ENCODE measurements at places on chromosomes 2 and 18. TPM values are rescaled to one million over a fixed set of nuclear protein-coding genes. Genes with fewer than 3 reads are reported as not detected.
A peak's percentile ranks its signal among the peaks of the same experiment; 100 is the strongest.

DNA sequence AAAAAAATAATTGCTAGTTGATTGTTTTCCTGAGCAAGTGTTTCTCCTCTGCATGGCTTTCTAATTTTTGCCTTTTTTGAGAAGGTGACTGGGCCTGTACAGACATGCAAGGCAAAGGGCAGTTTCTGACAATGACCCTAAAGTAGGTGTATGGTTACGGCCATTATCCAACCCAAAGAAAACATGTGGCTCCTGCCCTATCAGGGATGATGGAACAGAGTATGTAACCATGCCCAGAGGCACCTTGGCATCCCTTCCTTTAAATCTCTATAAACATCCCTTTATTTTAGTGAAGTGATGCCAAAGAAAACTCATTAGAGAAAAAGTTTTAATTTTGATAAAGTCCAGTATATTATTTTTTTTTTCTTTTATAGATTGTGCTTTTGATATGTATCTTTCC lies 217.5 kb downstream of the LPIN1 start:
- peaks cover 7% of the 10 kb centered on the region for H3K4me1 ChIP-seq
- no peaks in the 10 kb centered on the region for H3K36me3 ChIP-seq
- H3K27ac ChIP-seq: no peak overlapping the region
- DNase-seq: no peak
- peaks cover 9% of the 10 kb centered on the region for H3K27me3 ChIP-seq

DNA sequence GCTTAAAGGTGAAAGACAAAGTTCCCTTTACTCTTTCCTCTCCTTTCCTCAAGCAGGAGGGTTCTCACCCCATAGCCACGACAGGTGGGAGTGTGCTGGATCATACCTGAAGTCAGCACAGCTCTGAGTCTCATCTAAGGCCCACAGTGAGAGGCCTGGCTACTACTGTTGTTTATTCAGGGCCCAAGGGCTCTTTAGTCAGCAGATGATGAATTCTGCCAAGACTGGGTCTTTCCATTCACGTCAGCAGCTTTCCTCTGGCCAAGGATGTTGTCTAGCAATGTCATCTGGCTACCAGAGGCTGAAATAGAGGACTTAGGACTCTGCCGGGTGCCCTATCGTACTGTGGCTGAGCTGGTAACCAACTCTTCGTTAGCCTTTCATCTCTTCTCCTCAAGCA lies 308.4 kb upstream of the THUMPD2 start:
- H3K36me3 ChIP-seq: no peaks in the 10 kb centered on the region
- no peak overlapping the region for H3K27ac ChIP-seq
- DNase-seq: peak; percentile 45

- DNase-seq: peak; percentile 48
- H3K4me3 ChIP-seq: peak overlapping the region; percentile 75
- H3K27me3 ChIP-seq: no peaks in the 10 kb centered on the region
- peak overlapping the region; percentile 4 for H3K27ac ChIP-seq
- H3K4me1 ChIP-seq: peaks cover 34% of the 10 kb centered on the region
These were observed 8.4 kb upstream of the ARID5A start for GRCh38 chr2:96528006-96528699.

- no peak overlapping the region for H3K27ac ChIP-seq
- no peaks in the 10 kb centered on the region for H3K27me3 ChIP-seq
- no peak overlapping the region for H3K4me3 ChIP-seq
- DNase-seq: no peak
These were observed 56.9 kb upstream of the ID2 start for GRCh38 chr2:8624855-8625398.

DNA sequence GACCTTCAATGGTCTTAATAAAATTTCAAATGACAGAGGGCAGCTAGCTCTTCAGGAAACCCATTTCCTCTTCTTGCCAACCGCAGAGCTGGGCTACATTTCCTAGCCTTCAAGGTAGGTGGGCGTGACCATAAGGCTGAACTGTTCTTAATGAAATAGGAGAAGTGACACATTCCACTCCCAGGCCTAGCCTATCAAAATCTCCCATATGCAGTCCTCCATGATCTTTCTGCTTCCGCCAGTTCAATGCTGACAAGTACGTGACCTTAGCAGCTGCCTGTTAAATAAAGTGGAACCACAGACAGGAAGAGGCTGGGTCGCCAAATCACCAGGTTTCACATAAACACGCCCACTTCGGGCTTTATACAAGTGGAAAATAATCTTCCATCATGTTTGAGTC lies 13.2 kb downstream of the SERPINE2 start:
- H3K4me3 ChIP-seq: no peak overlapping the region
- H3K27me3 ChIP-seq: no peaks in the 10 kb centered on the region
- peaks cover 44% of the 10 kb centered on the region for H3K36me3 ChIP-seq
- DNase-seq: no peak
- peak overlapping the region; percentile 86 for H3K27ac ChIP-seq
- peaks cover 40% of the 10 kb centered on the region for H3K4me1 ChIP-seq

Gene SERPINB7
- 12.5 TPM for polyA plus RNA-seq

Gene LHCGR
- not detected for polyA plus RNA-seq

Gene TPO
- not detected for polyA plus RNA-seq
